ENCODE measurements at places on chromosomes 6 and 20. TPM values are rescaled to one million over a fixed set of nuclear protein-coding genes. Genes with fewer than 3 reads are reported as not detected.

- peaks cover 8% of the 10 kb centered on the region for H3K4me1 ChIP-seq
- no peak for DNase-seq
- no peak overlapping the region for H3K4me3 ChIP-seq
- no peaks in the 10 kb centered on the region for H3K36me3 ChIP-seq
Observed at GRCh38 chr6:14197118-14197517, 79.5 kb downstream of the CD83 start.

GRCh38 chr6:39209911-39210310 lies 19.4 kb downstream of the KCNK5 start:
- peaks cover 3% of the 10 kb centered on the region for H3K27me3 ChIP-seq
- peak overlapping the region; percentile 81 for H3K27ac ChIP-seq
- no peak for DNase-seq
- H3K36me3 ChIP-seq = peaks cover 4% of the 10 kb centered on the region

DNA sequence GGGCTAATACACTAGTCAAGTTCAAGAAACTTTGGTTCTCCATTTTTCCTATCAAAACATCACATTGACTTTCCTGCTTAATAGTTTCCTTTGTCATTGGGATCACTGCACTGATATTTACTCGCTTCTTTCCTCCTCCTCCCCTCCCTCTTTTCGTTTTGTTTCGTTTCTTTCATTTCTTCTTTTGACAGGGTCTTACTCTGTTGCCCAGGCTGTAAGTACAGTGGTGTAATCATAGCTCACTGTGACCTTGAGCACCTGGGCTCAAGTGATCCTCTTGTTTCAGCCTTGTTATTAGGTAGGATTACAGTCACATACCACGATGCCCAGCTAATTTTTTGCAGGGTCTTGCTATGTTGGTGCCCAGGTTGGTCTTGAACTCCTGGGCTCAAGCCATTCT lies 12.3 kb downstream of the PAQR8 start:
- no peak overlapping the region for H3K4me3 ChIP-seq
- H3K4me1 ChIP-seq = no peaks in the 10 kb centered on the region
- no peak overlapping the region for H3K27ac ChIP-seq
- DNase-seq = no peak
- H3K36me3 ChIP-seq = peaks cover 15% of the 10 kb centered on the region

GRCh38 chr20:2109425-2110210 lies 8.0 kb downstream of the STK35 start:
- no peak overlapping the region for H3K4me3 ChIP-seq
- H3K27ac ChIP-seq = peak overlapping the region; percentile 19
- H3K36me3 ChIP-seq = peaks cover 23% of the 10 kb centered on the region
- peaks cover 48% of the 10 kb centered on the region for H3K4me1 ChIP-seq

HCK gene
- not detected for total RNA-seq

- peaks cover 6% of the 10 kb centered on the region for H3K36me3 ChIP-seq
- no peaks in the 10 kb centered on the region for H3K27me3 ChIP-seq
- H3K4me3 ChIP-seq = no peak overlapping the region
- peaks cover 21% of the 10 kb centered on the region for H3K4me1 ChIP-seq
- no peak for DNase-seq
Observed at GRCh38 chr20:47202733-47203667, 153.5 kb downstream of the ZMYND8 start.

GRCh38 chr6:44867571-44868334 lies 460.4 kb upstream of the RUNX2 start:
- H3K27me3 ChIP-seq = no peaks in the 10 kb centered on the region
- H3K36me3 ChIP-seq = peaks cover 9% of the 10 kb centered on the region
- no peaks in the 10 kb centered on the region for H3K4me1 ChIP-seq
- no peak overlapping the region for H3K4me3 ChIP-seq
- no peak for DNase-seq

GRCh38 chr6:105780146-105780860 lies 305.8 kb upstream of the PRDM1 start:
- H3K4me3 ChIP-seq = no peak overlapping the region
- H3K27ac ChIP-seq = peak overlapping the region; percentile 60
- DNase-seq = no peak
- H3K27me3 ChIP-seq = peaks cover 7% of the 10 kb centered on the region

C6orf52 gene
- 3.7 TPM for total RNA-seq

- H3K27ac ChIP-seq = no peak overlapping the region
- peaks cover 7% of the 10 kb centered on the region for H3K4me1 ChIP-seq
- no peaks in the 10 kb centered on the region for H3K27me3 ChIP-seq
- no peak overlapping the region for H3K4me3 ChIP-seq
Observed at GRCh38 chr6:116298973-116299372, 19.2 kb upstream of the TSPYL1 start.

DNA sequence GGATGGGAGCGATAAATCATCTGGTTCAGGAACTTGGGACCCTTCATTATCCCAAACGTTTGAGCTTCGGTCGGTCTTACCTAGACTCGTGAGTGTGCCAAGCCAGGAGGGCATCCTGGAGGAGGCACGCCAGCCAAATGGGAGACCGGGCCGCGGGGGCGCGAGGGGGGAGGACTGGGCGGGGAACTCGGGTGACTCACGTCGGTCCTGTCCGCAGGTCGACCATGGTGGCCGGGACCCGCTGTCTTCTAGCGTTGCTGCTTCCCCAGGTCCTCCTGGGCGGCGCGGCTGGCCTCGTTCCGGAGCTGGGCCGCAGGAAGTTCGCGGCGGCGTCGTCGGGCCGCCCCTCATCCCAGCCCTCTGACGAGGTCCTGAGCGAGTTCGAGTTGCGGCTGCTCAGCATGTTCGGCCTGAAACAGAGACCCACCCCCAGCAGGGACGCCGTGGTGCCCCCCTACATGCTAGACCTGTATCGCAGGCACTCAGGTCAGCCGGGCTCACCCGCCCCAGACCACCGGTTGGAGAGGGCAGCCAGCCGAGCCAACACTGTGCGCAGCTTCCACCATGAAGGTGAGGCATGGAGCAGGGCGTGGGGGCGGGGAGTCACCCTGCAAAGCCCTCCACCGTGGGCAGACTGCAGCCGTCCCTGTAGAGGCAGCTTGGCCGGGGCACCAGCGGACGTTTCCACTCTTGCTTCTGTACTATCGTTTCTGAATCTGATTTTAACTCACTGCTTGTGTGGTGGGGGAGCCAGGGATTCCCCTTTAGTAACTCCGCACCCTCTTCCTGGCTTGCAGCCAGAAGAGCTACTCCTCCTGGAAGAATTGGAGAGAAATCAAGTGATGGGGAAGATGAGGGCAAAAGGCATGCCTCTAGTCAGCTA lies 2.7 kb downstream of the BMP2 start:
- H3K4me1 ChIP-seq = peaks cover 30% of the 10 kb centered on the region
- H3K36me3 ChIP-seq = peaks cover 6% of the 10 kb centered on the region
- H3K27me3 ChIP-seq = peaks cover 55% of the 10 kb centered on the region
- peak overlapping the region; percentile 62 for H3K27ac ChIP-seq

GGTLC1 gene
- total RNA-seq = not detected

GRCh38 chr6:28785962-28786679 lies 137.7 kb downstream of the TRIM27 start:
- H3K36me3 ChIP-seq = peaks cover 4% of the 10 kb centered on the region
- peaks cover 99% of the 10 kb centered on the region for H3K27me3 ChIP-seq
- H3K4me1 ChIP-seq = peaks cover 12% of the 10 kb centered on the region
- H3K27ac ChIP-seq = no peak overlapping the region
- H3K4me3 ChIP-seq = no peak overlapping the region
- DNase-seq = no peak

DNA sequence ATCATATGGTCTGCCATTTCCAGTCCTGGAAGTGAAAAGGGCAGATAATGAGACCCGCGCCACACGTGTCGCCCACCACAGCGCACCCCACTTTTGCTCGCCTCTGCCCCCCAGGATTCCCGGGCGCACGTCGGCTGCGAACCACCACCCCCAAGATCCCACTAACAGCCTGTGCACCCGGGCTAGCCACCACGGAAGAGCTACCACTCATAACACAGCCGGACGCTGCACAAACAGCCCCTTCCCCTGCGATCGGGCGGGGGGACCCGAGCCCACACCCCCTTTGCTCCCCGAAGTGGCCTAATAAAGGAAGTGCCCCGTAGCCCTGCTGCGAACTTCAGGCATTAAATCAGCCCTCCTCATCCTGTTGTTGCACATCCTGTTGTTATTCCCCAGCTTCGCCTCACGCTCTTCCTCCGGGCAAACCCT lies 506 bp downstream of the CITED2 start:
- H3K27ac ChIP-seq = peak overlapping the region; percentile 100
- DNase-seq = peak; percentile 68
- H3K4me1 ChIP-seq = peaks cover 44% of the 10 kb centered on the region
- H3K27me3 ChIP-seq = peaks cover 4% of the 10 kb centered on the region
- peak overlapping the region; percentile 100 for H3K4me3 ChIP-seq

RAB44 gene
- total RNA-seq = 0.07 TPM

- no peak overlapping the region for H3K27ac ChIP-seq
- peaks cover 7% of the 10 kb centered on the region for H3K27me3 ChIP-seq
- no peak overlapping the region for H3K4me3 ChIP-seq
- peaks cover 12% of the 10 kb centered on the region for H3K4me1 ChIP-seq
- DNase-seq = no peak
Observed at GRCh38 chr20:63580796-63581461, 6.9 kb upstream of the HELZ2 start.

DNA sequence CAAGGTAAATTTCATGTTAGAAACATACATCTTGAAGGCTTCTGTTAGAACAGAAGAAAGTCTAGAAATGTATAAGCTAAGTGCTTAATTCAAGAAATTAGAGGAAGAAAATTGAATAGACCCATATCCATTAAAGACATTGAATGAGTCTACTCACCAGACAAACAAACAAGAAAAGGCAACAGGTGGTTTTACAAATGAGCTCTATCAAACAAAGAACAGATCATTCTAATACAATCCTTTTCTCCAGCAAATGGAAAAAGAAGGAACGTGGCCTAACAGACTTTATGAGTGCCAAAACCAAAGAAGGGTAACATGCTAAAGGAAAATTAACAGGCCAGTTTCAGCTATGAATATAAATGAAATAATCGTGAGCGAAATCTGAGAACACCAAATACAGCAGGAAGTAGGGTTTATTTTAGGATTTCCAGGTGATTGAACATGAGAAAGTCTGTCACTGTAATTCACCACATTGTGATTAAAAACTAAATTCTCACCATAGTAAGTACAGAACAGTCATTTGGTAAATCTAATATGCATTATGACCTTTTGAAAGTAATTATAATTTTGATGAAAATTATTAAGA lies 22.6 kb downstream of the MTHFD1L start:
- no peak overlapping the region for H3K4me3 ChIP-seq
- no peak for DNase-seq
- H3K36me3 ChIP-seq = peaks cover 8% of the 10 kb centered on the region
- no peak overlapping the region for H3K27ac ChIP-seq
- H3K27me3 ChIP-seq = no peaks in the 10 kb centered on the region

DNA sequence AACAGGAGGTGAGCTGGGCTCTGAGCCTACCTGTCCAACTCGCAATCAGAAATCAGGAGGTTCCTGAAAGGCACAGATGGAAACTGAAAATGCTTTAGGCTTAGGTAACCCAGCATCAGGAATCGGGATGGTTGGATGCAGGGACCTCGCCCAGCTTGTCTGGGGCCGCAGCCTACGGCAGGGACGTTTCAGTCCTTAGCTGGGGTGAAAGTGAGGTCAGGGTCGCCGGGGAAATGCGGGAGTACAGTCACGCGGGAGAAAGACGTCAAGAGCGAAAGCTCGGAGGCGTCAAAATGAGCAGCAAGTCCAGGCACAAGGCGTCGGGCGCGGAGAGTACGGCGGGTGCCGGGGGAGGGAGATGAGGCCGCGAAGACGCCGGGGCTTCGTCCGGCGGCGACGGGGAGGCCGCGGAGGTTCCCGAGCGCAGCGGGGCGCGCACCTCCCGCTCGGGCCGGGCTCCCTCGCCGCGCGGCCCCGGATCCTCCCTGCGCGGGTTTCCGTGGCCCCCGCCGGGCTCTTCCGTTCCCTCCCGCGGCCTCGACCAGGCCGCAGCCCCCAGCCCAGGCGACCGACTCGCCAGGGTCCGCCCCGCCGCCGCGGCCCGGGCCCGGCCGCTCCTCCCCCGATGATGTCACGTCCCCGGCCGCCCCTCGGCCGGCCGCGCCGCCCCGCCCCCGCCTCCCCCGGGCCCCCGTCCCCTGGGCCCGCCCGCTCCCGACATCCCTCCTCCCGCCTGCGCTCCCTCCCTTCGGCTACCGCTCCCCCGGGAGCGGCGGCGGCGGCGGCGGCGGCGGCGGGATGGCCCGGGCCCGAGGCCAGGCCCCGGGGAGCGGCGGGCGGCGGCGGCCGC lies at the start of gene EBF4:
EBF4 (plus strand) TSS at position 745 of the 850 bp plus-strand sequence. CDS start 866 bp downstream, outside the sequence.
- no peak for DNase-seq
- H3K27ac ChIP-seq = peak within 1 kb of the TSS; percentile 93
- H3K4me3 ChIP-seq = peak within 1 kb of the TSS; percentile 93
- peaks cover 81% of the 10 kb centered on the region for H3K27me3 ChIP-seq

- H3K36me3 ChIP-seq = no peaks in the 10 kb centered on the region
- peak within 1 kb of the TSS; percentile 94 for H3K4me3 ChIP-seq
- H3K27ac ChIP-seq = peak within 1 kb of the TSS; percentile 91
- H3K27me3 ChIP-seq = peaks cover 7% of the 10 kb centered on the region
- H3K4me1 ChIP-seq = peaks cover 25% of the 10 kb centered on the region
Observed at GRCh38 chr20:33443512-33444239, at the start of gene SNTA1. TSS of gene SNTA1 (minus strand) at chr20:33443763. CDS start at chr20:33443620, 143 bp downstream.

HLA-DRA gene
- total RNA-seq = 2.1 TPM

DNA sequence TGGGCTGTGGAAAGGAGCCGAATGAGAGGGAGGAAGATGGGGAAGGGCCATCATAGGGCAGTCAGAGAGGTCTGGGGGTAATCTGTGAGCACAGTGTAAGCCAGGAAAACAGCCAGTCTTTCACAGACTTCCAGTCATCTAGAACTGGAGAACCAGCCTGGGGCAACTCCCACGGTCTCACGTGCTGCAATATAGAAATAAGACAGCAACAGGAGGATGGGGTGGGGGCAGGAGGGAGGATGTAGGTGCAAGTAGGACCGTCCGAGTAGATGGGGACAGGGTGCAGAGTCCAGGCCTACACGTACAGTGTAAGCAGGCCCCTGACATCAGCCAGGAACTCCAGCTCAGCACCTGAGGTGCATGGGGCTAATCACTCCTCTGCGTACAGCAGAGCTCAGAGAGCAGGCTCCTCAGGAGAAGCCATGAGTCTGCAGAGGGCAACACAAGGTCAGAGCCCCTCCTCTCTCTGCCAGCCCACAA lies 58.2 kb upstream of the TNFAIP3 start:
- no peak for DNase-seq
- H3K4me1 ChIP-seq = peaks cover 33% of the 10 kb centered on the region
- H3K27ac ChIP-seq = peak overlapping the region; percentile 26
- H3K27me3 ChIP-seq = no peaks in the 10 kb centered on the region
- no peak overlapping the region for H3K4me3 ChIP-seq

BCAS1 gene
- total RNA-seq = 10.7 TPM

ULBP1 gene
- total RNA-seq = 8.2 TPM

GRCh38 chr6:40806256-40806864 lies 219.2 kb upstream of the LRFN2 start:
- no peak overlapping the region for H3K4me3 ChIP-seq
- H3K27me3 ChIP-seq = peaks cover 4% of the 10 kb centered on the region
- H3K36me3 ChIP-seq = no peaks in the 10 kb centered on the region
- H3K27ac ChIP-seq = no peak overlapping the region
- H3K4me1 ChIP-seq = no peaks in the 10 kb centered on the region

- no peaks in the 10 kb centered on the region for H3K27me3 ChIP-seq
- no peak for DNase-seq
Observed at GRCh38 chr6:130047088-130047995, 29.0 kb downstream of the L3MBTL3 start.

CD24 gene
- 1,512 TPM for total RNA-seq

GRCh38 chr6:93418408-93419303 lies 703 bp downstream of the EPHA7 start:
- H3K4me3 ChIP-seq = peak overlapping the region; percentile 100
- peaks cover 22% of the 10 kb centered on the region for H3K27me3 ChIP-seq
- no peaks in the 10 kb centered on the region for H3K36me3 ChIP-seq

Data from type B pancreatic cell (in vitro differentiated cells).